ENCODE measurements at places on chromosomes 5 and 9.
A peak's percentile ranks its signal among the peaks of the same experiment; 100 is the strongest.

GRCh38 chr9:74846766-74847165 lies 41.0 kb downstream of the TRPM6 start:
- DNase-seq: no peak

GRCh38 chr9:86924206-86924605 lies 23.1 kb downstream of the GAS1 start:
- DNase-seq: no peak

DNA sequence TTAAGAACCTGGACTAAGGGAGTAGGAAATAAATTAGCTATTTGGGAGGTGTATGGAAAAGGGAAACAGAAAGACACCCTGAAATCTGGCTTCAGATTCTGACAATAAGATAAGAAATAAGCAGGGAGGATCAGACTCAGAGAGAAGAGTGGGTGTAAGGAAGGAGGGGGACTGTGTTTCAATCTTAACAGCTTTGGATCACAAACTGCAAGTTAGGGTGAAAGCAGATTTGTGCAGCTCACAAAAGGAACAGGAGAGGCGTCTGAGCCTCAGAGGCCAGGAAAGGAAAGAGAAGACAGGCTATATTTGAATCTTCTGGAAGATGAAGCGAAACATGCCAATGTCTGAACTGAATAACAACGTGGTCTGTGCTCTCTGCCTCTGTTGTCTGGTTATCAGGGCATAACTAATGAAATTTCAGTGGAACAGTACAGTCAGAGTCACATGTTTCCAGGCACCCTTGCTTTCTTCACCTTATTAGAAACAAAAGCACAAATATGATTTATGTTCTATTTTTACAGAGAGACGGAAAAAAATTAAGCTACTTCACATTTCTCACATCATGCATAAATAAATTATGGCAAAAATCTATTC lies 26.6 kb downstream of the SGTB start:
- peak; percentile 1 for DNase-seq

- no peak for DNase-seq
These were observed 9.7 kb downstream of the MRPL36 start for GRCh38 chr5:1789834-1790471.

GRCh38 chr5:168356592-168356991 lies 65.1 kb downstream of the WWC1 start:
- no peak for DNase-seq

- no peak for DNase-seq
These were observed 13.0 kb downstream of the SEMA6A start for GRCh38 chr5:116561658-116562057.

GRCh38 chr9:93089481-93089991 lies 6.5 kb upstream of the CARD19 start:
- DNase-seq: no peak

GRCh38 chr9:5428172-5428571 lies 9.6 kb downstream of the PLGRKT start:
- DNase-seq: no peak

DNA sequence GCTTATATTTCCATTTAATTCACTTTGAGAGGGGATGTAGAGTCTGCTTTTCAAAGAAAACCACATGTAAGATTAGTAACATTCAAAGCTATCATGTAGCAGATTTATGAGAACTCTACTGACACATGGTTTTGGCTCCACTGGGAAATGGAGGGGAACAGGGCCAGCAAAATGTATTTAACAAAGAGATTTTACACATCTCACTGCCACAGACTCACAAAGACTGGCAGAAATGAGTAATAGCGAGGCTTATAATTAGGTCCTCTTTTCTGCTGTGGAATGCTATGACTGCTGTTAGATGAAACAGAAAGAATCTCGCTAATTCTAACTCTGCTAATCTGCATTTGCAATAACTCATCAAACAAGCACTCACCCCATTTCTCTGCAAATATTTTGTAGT lies 4.5 kb downstream of the DAP start:
- no peak for DNase-seq

DNA sequence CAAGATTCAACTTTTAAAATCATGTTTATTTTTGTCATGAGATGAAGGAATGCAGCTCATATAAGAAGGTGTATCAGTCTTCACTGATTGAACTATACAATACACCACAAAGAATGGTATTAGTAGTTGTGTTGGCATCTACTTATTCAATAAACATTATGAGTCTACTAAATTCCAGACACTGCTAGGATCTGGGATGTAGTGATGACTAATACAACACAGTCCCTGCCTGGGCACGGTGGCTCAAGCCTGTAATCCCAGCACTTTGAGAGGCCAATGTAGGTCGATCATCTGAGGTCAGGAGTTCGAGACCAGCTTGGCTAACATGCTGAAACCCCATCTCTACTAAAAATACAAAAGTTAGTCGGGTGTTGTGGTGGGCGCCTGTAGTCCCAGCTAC lies 171.4 kb upstream of the NFIB start:
- no peak for DNase-seq

- no peak for DNase-seq
These were observed 17.4 kb downstream of the ENC1 start for GRCh38 chr5:74623006-74623611.

DNA sequence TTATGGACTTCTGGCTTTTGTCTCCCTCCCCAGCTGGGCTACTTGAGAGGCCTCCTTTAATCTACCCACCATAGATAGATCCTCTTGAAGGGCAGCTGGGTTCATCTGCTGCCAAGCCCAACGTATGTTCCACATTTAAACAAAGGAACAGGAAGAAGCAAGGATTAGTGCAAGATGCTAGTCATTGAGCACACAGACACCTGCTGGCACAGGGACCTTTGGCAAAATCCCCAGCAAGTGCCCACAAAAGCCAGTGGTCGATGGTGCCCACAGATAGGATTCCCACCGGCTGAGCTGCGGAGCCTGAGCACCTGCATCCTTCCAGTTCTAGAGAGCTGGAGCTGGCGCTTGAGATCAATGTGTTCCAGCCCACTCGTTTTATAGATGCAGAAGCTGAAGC lies 57.7 kb upstream of the SHB start:
- DNase-seq: no peak

GRCh38 chr9:108665521-108666239 lies 190.1 kb downstream of the ACTL7B start:
- no peak for DNase-seq

DNA sequence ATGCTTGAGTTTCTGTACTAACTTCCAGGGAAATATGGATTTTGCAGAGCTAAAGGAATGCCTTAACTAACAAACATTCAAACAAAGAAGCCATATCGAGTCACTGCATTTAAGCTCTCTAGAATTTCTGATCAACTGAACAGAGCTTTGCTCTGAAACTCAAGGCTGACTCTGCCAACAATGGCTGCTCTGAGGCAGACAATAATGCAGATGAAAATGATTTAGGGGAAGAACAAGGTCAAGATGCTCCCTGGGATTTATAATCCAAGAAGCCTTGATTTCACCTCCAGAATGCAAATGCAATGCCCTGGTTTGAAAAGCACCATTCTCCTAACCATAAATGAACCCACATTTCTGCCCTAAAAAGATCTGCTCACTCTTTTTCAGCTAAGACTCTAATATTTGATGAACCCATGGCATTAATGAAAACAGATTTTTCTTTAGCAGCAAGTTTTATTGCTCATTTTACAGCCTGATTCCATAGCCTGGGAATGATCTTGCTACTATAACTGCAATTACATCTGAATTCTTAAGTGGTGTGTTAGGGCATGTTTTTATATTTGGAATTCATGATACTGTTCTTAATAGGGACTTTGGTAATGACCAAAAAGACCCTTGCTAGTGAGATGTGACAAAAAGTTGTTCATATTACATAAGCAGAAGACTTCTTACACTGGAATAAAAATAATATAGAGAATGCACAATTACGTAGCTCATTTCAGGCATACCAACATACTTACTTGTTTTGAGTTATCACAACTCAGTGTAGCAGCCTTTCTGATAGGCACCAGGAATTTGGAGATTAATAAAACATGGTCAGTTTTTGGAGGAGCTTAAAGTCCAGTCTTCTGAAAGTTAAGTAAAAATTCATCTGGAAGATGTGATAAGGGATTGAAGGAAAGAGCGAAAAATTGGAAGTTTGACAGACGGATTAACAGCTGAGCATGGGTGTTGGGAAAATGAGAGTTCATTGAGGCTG lies 169.4 kb downstream of the TRPM3 start:
- DNase-seq: no peak

- DNase-seq: no peak
These were observed 190.5 kb downstream of the AOPEP start for GRCh38 chr9:94916956-94917355.

- DNase-seq: no peak
These were observed 1.4 kb upstream of the COL27A1 start for GRCh38 chr9:114153761-114154599.

GRCh38 chr5:119207105-119207504 lies 136.2 kb downstream of the DMXL1 start:
- DNase-seq: no peak

DNA sequence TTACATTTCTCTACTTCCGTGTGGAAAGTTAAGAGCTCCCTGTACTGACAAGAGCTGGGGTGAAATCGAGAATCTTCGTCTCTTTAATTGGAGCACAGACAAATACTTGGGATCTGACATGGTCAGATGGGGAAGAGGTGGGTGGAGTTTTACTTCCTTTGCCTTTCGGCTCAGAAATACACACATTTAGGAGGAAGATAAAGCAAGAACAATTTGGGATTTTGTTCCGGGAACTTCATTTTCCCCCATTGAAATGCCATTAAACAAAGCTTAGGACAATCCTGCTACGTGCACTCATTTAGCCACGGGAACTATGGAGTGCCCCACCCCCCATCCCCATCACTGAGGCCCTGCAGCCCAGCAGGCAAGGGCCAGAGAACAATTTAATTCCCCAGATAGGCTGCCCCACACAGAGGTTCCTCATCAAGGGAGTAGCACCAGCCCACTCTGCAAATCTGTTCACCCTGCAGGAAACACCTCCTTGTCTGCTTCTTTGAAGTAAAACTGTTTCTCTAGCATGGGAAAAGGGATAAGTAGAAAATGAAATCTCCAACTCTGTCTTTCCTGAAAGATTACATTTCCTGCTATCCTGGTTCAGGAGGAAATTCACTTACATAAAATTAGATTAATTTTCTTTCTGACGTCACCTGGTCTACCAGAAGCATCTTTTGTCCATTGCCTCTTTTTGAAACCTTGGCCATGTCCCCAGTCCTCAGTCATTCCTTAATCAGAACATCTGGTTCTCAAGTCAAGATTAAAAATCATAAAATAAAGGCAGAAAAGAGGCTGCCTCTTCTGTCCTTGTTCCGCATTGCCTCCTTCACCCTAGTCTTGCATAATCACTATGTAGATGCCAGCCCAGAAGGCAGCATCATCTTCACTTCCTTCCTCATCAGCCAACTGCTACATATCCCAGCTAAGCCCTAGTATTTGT lies 206.4 kb downstream of the ENC1 start:
- no peak for DNase-seq

- no peak for DNase-seq
These were observed 28.8 kb downstream of the LPCAT1 start for GRCh38 chr5:1494780-1495524.

DNA sequence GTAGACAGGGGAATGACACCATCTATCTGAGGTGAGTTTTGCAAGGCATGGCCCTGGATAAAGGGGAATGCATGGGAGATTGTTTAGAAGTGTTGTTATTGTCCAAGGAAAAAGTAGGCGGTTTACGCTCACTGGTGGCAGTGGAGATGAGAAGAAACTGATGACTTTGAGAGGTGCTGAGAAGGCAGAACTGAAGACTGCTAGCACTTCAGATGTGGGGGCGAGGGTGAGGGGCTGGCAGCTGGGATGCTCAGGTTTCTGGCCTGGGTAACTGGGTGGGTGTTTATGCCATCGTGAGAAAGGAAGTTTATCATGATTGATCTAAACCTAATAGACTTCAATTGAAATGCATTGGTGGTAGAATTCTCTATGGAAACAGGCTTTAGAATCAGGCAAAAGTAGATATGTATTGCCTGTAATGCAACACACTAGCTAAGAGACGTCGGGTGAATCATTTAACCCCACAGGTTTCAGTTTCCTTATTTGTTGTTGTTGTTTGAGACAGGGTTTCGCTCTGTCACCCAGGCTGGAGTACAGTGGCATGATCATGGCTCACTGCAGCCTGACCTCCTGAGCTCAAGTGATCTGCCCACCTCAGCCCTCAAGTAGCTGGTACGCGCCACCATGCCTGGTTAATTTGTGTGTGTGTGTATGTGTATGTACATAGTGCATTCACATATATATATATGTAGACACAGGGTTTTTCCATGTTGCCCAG lies 123.5 kb downstream of the SLC24A2 start:
- no peak for DNase-seq

GRCh38 chr9:107827304-107827703 lies 337.7 kb upstream of the KLF4 start:
- DNase-seq: no peak

DNA sequence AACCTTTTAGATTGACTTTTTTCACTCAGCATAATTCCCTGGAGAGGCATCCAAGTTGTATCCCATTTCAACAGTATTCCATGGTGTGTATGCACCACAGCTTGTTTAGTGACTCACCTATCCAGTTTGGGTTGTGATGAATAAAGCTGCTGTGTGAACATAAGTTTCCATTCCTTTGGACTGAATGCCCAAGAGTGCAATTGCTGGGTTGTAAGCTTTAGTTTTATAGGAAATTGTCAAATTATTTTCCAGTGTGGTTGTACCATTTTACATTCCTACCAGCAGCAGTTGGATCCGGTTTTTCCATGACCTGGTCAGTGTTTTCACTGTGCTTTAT lies 60.9 kb upstream of the TMED7 start:
- no peak for DNase-seq

DNA sequence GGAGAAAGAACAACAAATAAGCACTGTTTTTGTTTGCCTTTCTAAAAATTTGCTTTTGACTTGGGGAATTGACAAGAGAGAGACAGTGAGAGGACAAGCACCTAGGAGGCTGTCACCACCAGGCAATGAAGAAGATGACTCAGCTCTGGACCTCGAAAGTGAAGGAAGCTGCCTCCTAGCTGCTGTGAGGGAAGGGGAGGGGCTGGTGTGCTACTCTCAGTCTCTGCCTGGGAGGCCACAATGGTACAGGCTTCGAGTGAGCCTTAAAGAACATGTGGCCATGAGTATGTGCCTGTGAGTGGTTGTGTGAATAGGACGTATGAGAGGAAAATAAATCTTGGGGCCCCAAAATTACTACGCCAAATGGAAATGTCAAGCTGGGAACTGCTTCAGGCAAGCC lies 7.1 kb upstream of the PLK2 start:
- no peak for DNase-seq

GRCh38 chr5:104800440-104801048 lies 1238.0 kb upstream of the NUDT12 start:
- no peak for DNase-seq

DNA sequence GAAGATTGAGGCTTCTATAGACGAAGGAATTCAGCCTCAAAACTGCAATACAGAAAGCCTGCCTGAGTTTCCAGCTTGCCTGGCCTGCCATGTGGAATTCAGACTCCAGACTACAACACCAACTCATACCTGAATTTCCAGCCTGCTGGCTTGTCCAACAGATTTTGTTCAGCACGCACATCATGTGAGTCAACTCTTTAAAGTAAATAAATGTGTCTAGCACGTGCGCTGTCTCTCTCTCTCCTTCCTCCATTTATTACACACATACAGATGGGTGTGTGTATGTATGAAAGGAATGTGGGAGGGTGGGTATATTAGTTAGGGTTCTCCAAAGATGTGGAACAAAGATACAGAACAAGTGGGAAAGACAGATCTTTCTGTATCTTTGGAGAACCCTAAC lies 82.4 kb upstream of the TAS2R1 start:
- DNase-seq: no peak

- no peak for DNase-seq
These were observed 31.4 kb upstream of the ERGIC1 start for GRCh38 chr5:172802567-172803176.

GRCh38 chr9:618478-618877 lies 223.0 kb upstream of the DMRT1 start:
- DNase-seq: no peak

- DNase-seq: peak; percentile 36
These were observed 163.8 kb upstream of the TRPM3 start for GRCh38 chr9:71285191-71285656.
